ENCODE measurements at places on chromosomes 5 and 9.

GRCh38 chr9:7841831-7842230 lies 42.3 kb upstream of the DMAC1 start:
- DNase-seq: no peak

GRCh38 chr5:887947-888637 lies 4.5 kb downstream of the BRD9 start:
- no peak for DNase-seq

DNA sequence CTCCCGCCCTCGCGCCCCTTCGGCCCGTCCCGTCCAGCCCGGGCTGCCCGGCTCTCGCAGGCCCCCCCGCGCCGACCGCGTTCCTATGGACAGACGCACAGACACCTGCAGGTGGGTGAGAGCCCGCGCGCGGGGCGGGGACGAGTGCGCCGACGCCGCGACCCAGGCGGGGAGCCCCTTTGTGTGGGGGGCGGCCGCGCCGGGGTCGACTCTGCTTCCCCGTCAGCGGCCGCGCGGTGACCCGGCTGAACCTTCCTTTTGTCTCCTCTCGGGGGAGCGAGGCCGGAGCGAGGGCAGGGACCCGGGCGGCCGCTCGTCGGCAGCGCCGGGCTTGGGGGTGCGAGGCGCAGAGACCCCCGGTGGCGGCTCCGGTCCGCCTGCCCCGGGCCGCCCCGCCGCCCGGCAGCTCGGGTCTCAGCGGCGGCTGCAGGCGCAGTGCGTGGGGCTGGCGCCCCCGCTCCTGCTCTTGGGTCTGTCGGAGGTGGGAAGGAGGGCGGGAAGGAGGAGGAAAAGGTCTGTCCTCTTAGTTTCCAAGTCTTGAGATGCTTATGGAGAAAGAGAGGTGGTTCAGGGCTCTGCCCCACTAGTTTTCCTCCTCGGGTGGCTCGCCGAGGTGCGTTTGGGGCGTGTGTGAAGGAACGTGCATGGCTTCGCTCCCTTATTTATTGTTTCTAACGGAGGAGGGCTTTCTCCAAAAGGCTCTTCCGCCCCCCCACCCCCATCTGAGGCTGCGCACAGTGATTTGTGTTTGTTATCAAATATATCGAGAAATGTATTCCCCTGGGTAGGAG lies 576 bp downstream of the KIAA1958 start:
- no peak for DNase-seq

DNA sequence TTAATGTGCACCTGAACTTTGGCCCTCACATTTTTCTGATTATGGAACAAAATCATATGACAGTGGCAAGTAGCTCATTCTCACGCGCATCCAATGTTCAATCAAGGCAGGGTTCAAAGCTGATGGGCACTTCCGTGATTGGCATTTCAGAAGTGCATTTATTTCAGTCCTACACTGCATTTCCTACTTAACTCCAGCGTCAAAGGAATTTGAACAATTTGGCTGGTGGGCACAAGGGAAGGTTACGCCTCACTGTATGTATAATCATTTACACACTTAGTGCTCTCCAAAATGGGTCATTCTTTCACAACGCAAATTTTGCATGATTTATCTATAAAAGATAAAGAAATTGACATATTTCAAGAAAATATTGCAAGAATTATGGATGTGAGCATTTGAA lies 167.9 kb upstream of the VLDLR start:
- DNase-seq: no peak

DNA sequence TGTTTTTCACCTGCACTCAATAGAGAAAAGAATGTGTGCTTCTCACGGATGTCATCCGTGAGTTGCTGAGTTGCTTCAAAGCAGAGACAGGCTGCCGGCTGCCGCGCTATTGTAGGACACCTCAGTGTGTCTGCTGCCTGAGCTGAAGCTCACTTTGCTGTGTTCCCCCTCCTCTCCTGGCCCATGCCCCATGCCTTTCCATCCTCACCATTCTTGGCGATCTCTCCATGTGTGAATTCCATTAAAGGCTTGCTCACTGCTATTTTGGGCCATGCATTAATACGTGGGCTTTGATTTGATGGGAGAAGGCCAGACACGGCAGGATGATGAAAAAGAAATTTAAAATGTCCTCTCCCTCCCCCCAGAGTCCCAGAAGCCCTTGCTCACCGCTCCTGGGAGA lies 14.5 kb downstream of the ADAM19 start:
- no peak for DNase-seq

- DNase-seq: no peak
These were observed 1.7 kb upstream of the SSBP2 start for GRCh38 chr5:81752644-81752963.

- no peak for DNase-seq
These were observed 343.4 kb downstream of the CDK5RAP2 start for GRCh38 chr9:120236596-120236995.
